ENCODE measurements at places on chromosomes 6 and 20.
A peak's percentile ranks its signal among the peaks of the same experiment; 100 is the strongest.

DNA sequence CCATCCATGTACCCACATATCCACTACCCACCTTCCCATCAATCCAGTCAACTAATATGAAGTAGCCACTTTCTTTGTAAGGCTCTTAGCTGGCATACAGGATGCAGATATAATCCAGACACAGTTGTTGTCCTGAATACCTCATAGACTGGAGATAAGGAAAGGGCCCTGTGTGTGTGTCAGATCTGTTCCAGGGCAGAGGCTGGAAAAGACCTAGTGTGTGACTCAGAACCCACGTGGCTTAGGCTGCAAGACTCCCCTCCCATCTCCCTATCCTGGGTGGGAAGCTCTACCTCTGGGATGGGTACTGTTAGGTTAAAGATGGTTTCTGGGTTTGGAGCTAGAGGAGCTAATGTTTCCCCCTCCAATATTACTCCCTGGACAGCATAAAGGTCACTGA is 3.6 kb downstream of the BPIFA1 start:
- no peak for DNase-seq

DNA sequence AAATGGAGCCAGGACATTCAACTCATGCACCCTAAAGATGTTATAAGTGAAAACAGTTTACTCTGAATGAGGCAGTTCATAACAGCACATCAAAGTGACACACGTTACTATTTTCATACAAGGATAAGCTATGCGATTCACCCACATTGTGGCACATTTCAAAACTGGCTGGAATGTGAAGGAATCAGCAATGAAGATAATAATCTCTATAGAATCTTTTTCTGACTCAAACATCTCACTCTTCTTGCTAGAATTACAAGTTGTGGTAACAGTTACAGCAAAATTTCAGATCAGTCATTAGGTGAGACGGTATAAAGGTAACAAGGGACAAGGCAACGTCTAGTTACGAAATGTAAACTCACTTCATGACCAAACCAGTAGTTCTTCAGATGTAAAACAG is 17.5 kb downstream of the TMEM244 start:
- DNase-seq, result no peak

DNA sequence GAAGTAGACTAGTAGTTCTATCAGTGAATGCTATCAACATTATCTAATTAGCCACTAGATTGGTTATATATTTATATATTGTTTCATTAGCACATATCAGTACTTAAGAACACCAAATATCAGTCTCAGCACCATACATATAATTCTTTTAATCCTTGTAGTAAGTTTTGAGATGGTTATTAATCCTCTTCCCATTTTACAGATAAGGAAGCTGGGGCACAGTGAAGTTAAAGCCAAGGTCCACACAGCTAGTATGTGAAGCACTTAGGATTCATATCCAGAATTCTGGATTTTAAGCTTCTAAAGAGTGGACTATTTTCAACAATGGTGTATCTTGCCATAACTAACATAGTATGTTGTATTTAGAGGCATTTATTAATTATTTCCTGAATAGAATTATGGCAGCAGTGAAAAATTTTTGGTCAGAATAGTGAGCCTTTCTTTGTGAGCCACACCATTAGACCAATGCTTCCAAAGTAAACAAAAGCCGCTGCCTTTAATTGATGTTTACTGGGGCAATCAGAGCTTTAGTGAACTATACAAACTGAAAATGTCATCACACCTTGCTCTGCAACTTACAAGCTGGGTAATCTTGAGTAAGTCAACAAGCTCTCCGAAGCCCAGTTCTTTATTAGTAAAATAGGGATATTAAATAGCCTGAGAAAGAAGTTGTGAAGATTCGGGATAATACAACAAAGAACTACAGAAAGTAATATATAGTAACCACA is 41.9 kb upstream of the HBS1L start:
- no peak for DNase-seq

GRCh38 chr20:45358282-45359068 is 4.5 kb upstream of the SYS1 start:
- DNase-seq, result peak; percentile 65

GRCh38 chr6:134956032-134956431 is 6.1 kb upstream of the ALDH8A1 start:
- no peak for DNase-seq

DNA sequence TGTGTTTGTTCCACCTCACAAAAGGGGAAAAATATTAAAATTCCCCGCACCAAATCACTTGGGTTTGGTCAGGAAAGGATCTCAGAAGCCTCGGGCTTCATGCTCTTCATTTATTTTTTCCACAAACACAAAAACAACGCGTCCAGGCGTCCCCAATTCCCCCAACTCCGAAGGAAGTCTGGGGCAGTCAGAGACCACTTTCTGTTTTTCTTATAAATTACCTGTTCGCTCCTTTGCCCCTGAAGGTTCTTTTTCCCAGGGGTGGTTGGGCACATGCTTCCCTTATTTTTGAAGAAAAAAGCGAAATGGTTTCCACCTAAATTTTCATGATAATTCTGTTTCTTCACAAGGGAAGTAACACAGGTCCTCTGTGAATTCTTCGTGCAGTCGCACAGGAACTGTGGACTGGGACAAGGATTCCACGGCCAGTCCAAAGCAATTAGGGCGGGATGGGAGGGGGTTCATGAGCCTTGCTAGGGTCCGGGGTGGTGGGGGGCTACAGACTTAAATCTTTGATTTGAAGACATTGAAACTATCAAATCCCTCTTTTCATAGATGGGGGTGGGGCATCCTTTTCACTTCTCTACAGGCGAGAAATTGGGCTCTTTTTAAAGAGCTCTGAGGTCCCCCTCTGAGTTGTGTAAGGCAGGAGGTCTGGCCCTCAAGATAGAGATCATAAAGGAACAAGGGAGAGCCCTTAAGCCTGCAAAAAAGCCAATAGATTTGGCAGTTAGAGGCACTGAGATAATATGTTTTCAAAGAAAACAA is 30.5 kb upstream of the HFE start:
- DNase-seq, result no peak
